GM03348 (cell line): ENCODE measurements at places on chromosomes 3 and 15.

DNA sequence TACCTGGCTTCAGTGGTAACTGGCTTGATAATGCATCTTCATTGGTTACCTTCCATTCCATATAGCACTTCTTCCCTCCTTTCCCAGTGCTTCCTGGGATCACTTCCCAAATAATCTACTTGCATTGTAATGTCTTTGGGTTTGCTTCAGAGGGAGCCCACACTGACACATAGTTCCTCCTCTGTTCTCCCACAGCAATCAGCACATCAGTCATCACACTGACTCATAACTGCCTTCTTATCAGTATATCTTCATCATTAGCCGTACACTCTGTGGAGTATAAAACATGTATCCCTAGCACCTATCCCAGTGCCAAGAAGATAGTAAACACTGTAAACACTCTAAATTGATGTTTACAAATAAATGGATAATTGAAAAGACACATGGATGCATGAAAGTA, 91.4 kb upstream of the SCN10A start:
- no peak for DNase-seq

DNA sequence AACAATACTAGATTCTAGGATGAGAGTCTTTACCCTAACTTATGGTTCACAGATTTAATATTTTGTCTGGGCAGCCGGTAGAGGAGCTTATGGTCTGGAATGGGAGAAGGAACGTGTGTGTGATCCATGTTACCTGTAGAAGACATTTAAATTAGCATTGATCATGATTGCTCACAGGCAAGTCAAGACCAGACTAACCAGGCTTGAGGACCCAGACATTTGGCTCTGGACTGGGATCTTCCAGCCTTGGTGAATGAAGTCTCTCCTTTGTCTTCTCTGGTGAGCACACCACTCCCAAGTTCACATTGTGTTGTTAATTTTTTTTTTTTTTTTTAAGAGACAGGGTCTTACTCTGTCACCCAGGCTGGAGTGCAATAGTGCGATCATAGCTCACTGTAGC, 11.7 kb downstream of the ABHD2 start:
- no peak for DNase-seq

DNA sequence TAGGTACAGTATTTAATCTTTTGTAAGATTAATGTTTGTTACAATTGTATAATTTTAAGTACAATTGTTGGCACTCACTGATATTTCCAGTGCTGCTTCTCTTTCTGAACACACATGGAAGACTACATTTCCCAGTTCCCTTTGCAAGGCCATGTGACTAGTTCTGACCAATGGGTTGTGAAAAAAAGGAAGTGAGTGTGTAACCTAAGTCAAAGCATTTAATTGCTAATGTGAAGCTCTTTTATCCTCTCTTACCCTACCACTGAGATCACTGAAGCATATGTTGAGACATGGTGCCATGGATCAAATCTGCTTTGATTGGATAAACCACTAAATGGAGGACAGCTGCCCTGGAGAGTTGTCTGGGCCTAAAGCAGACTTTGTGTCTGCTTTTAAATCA, 83.9 kb upstream of the PLXND1 start:
- peak; percentile 27 for DNase-seq

- peak; percentile 61 for DNase-seq
Measured at GRCh38 chr15:35289024-35289617, 204.0 kb upstream of the NANOGP8 start.

DNA sequence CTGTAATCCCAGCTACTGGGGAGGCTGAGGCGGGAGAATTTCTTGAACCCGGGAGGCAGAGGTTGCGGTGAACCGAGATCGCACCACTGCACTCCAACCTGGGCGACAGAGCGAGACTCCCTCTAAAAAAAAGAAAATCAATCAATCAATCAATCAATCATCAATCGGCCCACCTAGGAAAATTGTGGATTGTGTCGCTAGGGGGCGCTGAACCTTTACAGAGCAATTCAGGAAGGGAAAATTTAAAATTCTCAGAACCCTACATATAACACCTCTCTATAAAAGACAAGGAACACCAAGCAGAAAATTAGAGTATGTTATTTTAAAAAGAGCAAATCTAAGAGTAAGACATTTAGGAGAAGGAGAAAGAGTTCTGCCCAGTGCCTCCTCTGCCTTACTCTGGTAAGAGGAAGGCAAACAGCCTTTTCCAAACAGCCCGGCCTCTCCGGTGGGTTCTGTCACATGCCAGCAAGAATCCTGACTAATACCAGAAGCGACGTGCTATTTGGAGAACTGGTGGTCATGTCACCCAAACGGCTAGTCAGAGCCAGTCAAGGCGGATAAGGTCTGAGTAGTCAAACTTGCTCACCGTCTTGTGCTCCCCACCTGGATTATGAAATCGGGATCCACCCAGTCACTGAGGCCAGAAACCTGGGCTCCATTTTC, 22.3 kb upstream of the SMCO1 start:
- peak; percentile 40 for DNase-seq

DNA sequence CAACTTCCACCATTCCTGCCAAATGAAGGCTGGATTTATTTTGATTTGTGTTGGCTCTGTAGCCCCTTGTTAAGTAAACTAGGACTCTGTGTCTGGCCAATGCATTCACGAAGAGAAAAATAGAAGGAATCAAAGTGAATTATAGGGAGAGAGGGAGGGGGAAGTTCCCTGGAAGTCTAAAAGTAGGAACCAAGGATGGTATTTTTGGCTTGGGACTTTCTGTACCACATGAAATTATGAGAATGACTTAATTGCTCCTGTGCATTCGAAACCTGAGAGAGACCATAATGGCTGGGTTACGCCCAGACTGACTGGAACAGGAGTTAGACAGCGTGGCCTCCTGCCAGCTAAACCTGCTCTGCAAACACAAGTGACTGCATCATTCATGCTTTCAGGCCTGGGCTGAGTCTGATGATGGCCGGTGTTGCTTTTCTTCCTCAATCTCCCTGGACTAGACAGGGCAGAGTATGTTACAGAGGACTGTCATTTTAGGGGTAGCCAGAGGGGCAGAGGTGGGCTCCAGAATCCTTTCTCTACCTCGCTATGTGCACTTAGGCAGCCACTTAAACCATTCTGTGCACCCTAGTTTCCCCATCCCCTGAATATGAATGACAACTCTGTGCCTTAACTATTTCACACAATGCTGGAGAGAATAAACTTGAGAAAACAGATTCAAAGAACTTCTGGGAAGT, 58.9 kb downstream of the MYO1E start:
- no peak for DNase-seq

DNA sequence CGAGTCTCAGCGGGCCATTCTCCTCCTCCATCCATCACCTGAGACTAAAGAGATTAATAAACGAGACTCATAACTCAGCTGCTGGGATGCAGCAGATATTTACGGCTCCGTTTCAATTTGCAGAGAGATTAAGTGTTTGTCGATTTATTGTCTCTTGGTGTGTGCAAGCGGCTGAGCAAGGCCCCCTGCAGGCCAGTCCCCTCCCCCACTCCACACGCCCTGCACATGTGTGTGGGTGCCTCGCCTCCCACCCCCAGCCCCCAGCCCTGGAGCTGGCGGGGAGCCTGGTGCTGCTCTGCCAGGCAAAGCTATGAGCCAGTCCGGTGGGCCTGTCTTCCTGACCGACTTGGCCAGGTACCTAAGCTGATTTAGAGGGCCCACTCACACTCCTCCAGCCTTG, 63.0 kb downstream of the CYP11A1 start:
- DNase-seq, result no peak

DNA sequence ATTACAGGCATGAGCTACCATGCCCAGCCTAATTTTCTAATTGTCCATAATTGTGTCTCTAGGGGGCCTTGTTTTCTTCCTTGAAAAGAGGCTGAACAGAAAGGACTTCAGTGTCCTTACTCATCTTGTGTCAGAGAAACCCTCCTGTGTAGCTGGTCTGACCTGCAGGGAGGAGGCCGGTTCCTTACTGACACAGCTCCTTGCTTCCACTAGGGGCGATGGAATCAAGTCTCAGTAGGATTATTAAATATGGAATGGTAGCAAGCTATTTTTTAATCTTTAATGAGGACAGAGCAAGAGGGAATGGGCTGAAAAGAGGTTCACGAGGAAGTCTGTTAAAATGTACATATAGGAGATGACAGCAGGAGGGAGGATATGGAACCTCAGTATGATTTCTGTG, 8.6 kb downstream of the LPCAT4 start:
- DNase-seq, result no peak

DNA sequence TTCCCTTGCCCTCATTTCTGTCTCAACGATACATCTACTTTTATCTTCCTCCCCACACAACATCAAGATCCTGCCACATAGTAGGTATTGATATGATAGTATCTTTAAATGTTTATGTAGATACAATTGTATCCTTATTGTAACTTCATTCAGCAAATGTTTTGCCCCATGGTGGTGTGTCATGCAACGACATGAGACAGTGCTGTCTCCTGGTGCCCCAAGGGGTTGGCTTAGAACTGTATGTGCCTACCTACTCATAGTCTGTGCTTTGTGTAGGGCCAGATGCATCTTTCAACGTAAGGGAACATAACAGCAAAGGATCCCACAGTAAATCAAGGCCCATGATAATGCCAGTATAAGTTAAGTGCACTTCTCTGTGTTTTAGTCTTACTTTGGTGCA, 2.8 kb upstream of the CD47 start:
- DNase-seq, result no peak

DNA sequence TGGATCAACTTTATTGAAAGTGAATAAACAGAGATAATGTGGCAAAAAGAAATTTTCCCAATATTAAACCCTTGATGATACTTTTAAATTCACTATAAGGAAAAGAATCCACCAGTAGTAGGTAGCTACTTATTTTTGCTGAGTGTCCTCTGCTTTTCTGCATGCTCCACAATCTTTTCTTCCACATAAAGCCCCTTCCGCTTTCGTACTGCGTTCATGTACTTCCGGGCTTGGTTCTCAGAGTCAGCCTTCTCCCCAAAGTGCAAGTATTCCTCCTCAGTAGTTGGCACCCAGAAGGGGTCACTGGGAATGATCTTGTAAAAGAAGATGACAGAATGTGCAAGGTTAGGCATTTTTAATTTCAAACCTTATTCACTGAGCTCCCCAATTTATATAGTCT, 84.4 kb upstream of the MEX3B start:
- no peak for DNase-seq

- peak; percentile 85 for DNase-seq
Measured at GRCh38 chr15:34810443-34811129, 15.2 kb upstream of the ACTC1 start.

DNA sequence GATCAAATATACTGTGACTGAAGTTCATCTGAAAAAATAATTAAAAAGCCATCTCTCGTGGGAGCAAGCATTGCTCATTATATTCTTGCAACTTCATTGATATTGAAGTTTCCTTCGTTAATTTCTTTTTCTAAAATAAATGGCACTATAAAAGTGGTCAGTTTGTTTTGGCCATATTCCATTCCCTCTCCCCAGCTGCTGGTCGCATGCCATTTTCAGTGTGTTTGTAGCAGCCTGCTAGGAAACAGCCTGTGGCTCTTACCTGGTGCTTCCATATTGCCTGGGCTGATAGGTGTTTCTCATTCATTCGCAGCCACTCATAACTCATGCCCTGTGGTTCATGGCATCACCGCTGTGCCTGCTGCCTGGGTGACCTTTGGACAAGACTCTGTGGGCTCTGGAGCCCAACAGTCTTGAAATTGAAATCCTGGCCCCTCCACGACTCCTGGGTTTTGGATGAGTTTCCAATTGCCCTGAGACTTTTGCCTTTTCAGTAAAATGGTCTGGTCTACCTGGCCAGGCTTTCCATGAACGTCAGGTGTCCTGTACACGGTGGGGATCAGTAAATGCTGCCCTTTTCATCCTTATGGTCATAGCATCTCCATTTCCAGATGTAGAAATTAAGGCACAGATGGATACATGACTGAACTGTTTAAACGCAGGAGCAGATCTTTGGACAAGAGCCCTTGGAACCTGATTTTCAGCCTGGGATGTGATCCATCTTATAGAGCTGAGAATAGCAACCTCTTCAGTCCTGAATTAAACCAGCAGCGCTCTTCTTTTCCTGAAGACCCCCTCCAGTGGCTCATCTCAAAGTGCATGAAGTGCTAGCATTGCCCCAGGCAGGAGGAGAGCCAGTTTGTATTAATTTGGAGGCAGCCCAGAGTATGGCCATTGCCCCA, 69.4 kb downstream of the SLCO3A1 start:
- no peak for DNase-seq

DNA sequence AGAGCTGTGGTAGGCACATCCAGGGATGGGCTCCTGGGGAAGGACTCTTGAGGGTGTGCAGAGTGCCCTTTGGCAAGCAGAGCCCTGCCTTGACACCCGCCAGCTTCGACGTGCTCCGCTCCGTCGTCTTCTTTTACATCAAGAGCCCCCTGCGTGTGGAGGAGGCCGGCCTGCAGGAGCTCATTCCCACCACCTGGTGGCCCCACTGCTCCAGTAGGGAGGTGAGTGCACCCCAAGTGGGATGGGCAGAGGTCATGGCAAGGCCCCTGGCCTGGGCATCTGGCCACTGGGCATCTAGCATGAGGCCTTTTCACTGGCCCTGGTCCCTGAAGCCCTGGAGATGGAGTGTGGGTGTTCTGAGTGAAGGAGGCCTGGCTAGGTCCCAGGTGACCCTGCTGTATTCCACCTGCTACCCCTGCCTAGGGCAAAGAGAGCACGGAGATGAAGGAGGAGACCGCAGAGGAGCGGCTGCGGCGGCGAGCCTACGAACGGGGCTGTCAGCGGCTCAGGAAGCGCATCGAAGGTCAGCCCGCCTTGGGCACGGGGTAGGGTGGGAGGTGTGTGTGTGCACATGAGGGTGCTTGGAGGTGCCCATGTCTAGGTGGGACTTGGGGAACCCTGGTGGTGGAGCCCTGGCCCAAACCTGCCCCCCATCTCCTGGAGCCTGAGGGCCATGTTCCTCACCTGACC, 12.2 kb downstream of the RNF123 start:
- DNase-seq, result peak; percentile 52

- no peak for DNase-seq
Measured at GRCh38 chr3:133717424-133717823, 28.8 kb upstream of the TF start.

- DNase-seq, result no peak
Measured at GRCh38 chr3:120169407-120169806, 75.2 kb upstream of the GSK3B start.

- no peak for DNase-seq
Measured at GRCh38 chr3:25114532-25114931, 313.5 kb upstream of the RARB start.

- no peak for DNase-seq
Measured at GRCh38 chr15:59367022-59367451, 5.6 kb downstream of the MYO1E start.

GRCh38 chr15:78615151-78615589, 5.6 kb downstream of the CHRNA3 start:
- no peak for DNase-seq
